ENCODE measurements at places on chromosomes 3 and 15.

GRCh38 chr3:182482705-182483104 lies 310.6 kb upstream of the ATP11B start:
- no peak for DNase-seq

DNA sequence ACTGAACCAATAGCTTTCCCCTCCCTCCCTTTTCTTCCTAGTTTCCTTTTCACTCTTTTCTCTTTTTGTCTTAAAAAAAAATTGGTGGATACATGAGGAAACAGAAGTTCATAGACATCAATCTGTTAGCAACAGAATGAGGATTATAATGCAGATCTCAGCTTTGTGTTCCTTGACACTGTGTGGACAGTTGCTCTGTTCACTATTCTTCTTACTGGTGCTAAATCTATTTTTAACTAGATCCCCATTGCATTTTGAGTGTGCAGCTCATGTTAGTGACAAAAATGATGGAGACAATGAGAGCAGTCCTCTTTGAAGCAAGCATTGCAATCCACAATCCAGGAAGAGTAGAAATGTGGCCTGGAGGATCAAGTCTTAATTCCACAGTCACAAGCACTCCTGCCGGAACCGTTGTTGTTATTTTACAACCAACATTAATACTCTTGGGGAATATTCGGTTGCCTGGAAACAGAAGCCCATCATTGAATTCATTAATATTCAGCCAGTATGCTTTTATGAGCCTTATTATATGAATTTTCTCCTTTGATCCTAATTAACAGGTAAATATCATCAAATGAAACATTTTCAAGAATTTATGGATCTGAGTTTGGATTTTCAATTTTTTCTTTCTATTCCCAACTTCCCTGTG lies 1016.8 kb downstream of the NTRK3 start:
- DNase-seq, result no peak

- no peak for DNase-seq
Observed at GRCh38 chr3:108447096-108447847, 63.1 kb downstream of the MYH15 start.

- DNase-seq, result no peak
Observed at GRCh38 chr3:62818347-62818746, 56.9 kb downstream of the CADPS start.

- no peak for DNase-seq
Observed at GRCh38 chr3:39126532-39127071, 19.1 kb downstream of the TTC21A start.

DNA sequence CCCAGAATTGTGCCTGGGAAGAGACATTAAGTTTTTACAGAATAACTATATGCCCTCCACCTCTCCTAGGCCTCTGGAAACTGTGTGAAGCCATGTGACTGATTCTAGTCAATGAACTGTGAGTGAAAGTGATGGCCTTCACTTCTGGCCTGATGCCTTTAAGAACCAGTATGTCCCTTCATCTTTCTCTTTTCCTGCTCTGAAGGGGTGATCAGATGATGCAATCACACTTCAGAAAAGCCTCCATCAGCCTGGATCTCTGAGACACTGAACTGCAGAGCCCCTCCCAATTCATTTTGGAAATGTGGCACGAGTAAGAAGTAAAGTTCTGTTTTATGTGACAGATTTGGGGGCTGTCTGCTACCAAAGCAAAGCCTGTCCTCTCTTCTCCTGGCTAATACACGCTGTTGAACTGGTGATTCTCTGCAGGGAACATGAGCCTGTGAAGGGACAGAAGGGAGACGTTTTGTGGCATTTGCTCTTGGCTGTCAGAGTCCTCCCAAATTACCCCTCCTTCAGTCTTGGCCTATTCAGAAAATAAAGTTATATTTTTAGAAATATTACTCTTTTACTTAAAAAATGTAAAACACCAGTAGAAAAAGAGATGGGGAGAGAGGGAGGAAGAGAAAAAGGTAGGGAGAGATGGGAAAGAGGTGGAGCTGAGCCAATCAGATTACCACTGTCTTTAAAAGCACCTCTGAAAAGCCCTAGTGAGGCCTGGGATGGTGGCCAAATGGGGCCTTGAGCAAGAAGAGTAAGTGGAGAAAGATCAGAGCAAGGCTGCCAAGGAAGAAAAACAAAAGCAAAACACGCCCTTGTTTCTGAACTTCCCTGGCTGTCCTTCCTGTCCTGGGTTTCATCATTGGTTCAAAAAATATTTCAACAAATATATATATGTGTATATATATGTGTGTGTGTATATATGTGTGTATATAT lies 40.9 kb upstream of the RYK start:
- peak; percentile 55 for DNase-seq

DNA sequence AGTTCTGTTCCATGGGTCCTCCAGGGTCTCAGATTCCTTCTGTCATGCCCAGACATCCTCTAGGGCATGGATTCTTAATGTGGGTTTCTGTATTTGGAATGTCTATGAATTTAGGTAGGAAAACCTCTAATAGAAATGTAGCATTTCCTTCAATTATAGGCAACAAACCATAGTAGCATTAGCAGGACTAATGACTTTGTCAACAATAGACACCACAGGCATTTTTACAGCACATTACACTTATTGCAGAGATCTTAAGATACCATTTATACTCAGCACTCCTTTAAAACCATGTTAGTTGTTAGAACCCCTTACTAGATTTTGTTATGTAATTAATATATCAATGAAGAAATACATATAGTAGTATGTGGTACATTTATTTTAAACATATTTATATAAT lies 77.8 kb upstream of the TBC1D5 start:
- DNase-seq, result no peak

- DNase-seq, result peak; percentile 33
Observed at GRCh38 chr3:128107834-128108233, 15.8 kb downstream of the RUVBL1 start.
